ENCODE measurements at places on chromosomes 7 and 10.

DNA sequence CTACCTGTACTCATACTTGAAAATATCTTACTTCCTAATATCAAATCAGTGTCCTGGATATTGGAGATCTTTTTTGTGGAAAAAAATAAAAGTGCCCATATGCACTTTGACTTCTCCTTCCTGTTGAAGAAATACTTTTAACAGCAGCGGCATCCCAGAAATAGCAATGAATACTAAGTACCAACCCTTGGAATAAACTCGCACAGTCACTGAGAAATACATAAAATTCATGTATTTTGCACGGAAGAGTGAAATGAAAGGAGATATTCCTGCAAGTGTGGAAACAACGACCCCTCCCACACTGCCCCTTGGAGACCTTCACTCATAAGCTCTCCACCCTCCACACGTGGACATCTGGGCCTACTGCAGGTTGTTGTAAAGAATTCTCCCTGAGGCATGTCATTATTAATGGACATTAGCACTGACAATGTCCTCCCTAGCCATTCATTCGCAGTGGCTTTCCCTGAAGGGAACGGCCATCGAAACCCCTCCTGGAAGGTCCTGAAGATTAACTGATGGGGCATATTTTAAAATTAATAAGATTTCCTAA, 407.6 kb upstream of the PFKP start:
- DNase-seq, result no peak

DNA sequence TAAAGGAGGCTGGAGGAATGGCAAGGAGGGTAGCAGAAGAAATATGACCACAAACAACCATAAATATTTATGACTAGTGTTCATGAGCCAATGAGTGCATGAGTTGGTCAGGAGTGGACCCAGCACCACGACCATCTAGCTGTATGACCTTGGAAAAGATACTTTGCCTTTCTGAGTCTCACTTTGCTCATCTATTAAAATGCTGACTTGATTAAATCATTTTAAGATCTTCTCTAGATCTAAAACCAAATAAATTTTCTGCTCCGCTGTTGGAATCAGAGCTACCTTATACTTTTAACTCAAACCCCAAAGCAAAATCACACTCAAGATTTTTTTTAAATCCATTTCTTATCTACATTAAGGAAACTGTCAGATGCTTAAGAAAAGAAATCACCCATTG, 207.0 kb downstream of the GPAM start:
- DNase-seq, result no peak

DNA sequence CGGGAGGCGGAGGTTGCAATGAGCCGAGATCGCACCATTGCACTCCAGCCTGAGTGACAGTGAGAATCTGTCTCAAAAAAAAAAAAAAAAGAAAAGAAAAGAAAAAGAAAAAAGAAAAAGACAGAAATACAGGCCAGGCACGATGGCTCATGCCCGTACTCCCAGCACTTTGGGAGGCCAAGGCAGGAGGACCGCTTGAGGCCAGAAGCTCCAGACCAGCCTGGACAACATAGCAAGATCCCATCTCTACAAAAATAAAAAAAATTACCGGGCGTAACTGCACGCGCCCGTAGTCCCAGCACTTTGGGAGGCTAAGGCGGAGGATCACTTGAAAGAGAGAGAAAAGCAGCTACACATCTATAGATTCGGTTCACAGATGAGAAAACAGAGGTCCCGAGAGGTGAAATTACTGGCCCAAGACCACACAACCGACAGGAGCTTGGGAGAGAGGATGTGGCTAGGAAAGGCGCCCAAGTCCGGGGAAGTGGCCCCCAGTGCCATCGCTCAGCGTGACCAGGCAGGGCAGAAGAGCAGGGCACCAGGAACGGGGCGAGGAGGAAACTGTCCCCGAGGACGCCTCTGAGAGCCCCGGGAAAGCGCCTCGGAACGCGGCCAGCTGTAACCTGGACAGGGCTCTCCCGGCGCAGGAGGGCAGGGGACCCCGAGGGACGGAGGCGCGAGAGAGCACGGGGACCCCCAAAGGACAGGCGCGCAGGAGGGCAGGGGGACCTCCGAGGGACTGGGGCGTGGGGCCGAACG, 612 bp downstream of the SNX8 start:
- no peak for DNase-seq

DNA sequence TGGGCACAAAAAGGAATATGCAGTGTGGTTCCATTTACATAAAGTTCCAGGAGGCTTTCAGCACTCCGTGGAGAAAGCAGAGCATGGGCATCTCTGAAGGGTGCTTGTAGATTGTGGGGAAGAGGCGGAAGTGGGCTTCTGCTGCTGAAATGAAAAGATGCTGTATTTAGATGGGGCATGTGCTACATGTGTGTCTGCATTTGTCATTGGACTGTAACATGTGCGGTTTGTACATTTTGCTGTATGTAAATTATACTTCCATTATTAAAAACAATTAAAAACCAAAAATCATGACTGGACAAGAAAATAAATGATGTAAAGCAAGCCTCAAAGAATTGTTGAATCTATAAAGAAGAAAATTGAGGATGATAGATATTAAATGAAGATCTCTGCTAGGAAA, 334.0 kb downstream of the WDR37 start:
- DNase-seq, result no peak

DNA sequence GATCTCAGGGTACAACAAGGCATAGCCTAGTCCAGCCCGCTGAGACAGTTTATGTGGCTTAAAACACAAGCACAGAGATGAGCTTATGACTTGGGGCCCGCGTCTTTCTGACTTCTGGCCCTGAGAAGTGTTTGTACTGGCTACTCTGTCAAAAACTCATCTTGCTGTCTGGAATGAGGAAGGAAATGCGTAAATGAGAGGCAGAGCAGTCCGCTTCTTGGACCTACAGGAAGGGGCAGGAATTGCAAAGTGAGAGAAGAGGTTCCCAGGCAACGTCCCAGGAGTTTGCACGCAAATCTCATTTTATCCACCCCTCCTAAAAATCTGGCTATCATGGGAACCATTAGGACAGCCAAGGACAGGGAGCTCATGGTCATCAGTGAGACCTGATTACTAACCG, 5.5 kb downstream of the ANXA11 start:
- no peak for DNase-seq

GRCh38 chr10:6951732-6952131, 371.7 kb upstream of the PRKCQ start:
- DNase-seq, result no peak

DNA sequence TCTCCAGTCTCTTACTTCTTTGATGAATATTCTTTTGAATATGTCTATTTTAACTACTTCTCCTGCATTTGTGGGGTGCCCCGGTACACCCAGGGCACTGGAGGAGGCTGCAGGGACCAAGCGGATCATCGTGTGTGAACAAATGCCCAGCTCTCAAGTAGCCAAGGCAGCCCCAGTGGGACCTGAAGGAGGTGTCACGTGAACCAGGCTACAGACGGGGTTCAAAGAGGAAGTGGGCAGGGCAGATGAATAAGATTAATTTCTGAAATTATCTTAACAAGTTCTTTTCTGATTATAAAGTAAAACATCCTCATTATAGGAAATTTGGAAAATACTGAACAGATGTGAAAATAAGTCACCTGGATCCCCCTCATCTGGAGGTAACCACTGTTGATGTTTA, 78.4 kb upstream of the DUSP5 start:
- DNase-seq, result no peak

- no peak for DNase-seq
Measured at GRCh38 chr7:13743226-13743625, 246.2 kb downstream of the ETV1 start.

DNA sequence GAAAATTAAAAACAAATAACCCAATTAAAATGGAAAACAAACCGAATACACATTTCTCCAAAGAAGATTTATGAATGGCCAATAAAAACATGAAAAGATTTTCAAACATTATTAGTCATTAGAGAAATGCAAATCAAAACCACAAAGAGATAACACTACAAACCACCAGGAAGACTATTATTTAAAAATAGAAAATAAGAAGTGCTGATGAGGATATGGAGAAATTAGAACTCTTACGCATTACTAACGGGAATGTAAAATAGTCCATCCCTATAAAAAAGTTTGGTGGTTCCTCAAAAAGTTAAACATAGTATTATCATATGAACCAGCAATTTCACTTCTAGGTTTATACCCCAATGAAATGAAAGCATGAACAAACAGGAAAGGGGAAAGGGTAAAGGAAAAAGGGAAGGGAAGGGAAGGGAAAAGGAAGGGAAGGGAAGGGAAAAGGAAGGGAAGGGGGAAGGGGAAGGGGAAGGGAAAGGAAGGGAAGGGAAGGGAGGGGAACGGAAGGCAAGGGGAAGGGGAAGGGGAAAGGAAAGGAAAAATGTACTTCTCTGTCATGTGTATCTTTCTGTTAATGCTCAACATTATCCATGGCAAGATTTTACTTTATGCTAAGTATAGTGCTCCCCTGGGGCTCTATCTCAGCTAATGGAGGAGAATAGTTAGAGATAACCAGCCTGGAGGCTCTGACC, 125.3 kb upstream of the RSU1 start:
- DNase-seq, result no peak

All from stimulated activated CD4-positive, alpha-beta T cell treated with anti-CD3 and anti-CD28 coated beads, Interleukin-12 subunit alpha, Interleukin-12 subunit beta, amount 100 ng/mL, for 24 hours (primary cell).